ENCODE measurements at places on chromosomes 1 and 21. TPM values are rescaled to one million over a fixed set of nuclear protein-coding genes. Genes with fewer than 3 reads are reported as not detected.

- DNase-seq, result no peak
These were observed 562 bp downstream of the MAP7D1 start for GRCh38 chr1:36156329-36157114.

GRCh38 chr1:51877434-51878307 is 856 bp downstream of the NRDC start:
- peak; percentile 18 for DNase-seq

DNA sequence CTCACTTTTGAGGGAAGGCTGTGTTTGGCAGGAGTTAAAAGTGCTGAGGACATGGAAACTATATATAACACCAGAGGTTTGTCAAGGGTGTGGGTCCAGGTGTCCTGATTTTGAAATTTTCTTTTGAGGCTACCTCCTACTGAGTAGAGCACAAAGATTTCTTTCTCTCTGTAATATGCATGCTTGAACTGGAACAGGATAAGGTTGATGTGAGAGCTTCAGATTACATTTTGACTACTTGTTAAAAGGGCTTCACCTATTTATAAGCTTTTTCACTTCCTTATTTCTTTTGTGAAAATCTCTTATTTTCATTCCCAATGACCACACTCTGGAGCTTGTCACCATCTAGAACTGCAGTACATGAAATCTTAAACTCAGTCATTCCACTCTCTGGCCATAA is 59.8 kb upstream of the PLA2G4A start:
- DNase-seq, result no peak

- DNase-seq, result no peak
These were observed 37.8 kb downstream of the LRRC71 start for GRCh38 chr1:156958247-156958714.

DNA sequence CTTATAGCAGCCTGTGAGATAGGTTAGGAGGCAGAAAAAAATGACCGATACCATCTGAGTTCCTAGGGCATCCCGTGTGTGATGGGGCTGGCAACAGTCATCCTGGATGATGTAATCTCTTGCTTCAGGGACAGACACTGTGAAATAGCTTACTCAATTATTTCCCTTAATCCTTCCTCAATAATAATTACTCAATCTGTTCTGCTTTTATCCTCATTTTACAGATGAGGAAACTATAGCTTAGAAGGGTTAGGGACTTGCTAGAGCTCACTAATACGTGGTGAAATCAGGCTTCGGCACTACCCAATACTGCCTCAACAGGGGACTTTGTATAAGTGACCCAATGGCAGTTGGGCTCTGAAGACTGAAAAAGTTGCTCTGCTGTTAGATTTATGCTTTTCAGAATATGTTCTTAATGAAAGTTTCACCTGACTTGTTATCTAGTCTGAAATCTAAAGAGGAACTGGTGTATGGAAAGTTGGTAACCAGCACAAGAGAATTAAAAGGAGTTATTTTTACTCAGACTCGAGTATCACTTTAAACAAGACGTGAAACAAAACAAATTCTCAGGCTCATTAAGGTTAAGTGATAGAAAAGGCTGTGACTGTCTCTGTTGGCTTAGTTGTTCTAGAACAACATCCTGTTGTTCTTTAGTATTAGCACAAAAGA is 14.4 kb downstream of the CD55 start:
- peak; percentile 13 for DNase-seq

DNA sequence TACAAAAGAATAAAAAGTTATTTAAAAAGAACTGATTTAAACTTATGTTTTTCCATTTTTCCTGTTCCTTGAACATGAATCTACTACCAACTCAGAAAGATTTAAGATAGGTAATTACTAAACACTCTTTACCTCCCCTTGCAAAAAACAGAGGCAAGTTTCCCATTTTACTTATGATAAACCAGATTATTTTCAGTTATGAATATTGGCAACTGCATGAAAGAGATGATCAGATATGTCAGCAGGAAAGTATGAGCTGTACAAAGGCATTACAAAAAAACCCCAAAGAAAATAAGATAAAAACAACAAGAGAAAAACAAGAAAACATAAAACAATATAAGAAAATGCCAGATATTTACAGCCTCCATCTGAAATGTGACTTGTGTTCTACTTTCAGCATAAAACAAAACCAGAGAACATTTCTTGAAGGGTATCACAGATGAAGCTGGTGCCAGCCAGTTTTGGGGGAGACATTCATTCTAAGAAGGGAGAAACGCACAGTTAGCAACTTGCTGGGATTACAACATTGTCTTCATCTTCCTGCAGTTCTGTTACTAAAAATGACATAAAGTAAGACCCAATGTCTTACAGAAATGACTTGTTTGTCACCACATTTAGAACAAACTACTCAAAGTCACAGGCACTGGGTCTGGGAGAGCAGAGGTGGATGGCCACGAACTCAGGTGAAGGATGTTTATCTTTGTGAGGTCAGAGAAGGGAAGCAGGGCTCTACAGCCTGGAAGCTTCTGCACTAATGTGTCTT is 19.1 kb downstream of the ZC3H12A start:
- DNase-seq, result no peak

- no peak for DNase-seq
These were observed 43.7 kb upstream of the ZNF281 start for GRCh38 chr1:200453553-200453905.

DNA sequence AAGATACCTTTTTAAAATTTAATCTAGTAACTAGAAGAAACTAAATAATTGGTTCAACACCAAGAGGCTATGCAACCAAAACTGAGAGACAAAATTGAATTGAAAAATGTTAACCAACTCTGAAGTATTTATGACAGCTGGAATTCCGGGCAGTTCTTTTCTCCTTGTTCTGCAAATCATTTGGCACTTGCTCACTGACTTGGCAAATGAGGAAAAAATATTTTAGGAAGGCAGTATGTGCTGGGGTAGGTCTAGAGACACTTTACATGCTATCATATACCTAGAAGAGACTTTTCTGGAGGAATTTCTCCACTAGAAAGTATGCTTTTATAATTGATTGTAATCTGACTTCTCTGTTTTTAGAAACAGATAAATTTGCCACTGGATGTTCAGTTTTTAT is 22.1 kb upstream of the SH3D21 start:
- DNase-seq, result no peak

DNA sequence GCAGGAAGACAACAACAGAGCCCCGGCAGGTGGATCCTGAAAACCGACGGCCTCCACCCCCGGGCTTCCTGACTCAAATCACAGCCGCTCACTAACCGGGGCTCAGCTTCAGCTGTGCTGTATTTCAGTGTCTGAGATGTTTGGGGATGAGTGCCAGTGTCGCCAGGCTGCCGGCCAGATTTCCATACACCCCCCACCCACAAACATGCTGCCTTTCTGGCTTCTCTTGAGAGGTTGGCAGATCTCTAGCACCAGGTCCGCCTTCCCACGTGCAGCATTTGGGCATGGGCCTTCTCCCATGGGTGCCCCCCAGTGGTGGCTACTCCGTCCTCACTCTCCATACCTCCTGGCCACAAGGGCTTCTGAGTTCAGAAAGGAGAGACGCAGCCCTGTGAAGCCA is 34.8 kb downstream of the KCNAB2 start:
- DNase-seq, result no peak

DNA sequence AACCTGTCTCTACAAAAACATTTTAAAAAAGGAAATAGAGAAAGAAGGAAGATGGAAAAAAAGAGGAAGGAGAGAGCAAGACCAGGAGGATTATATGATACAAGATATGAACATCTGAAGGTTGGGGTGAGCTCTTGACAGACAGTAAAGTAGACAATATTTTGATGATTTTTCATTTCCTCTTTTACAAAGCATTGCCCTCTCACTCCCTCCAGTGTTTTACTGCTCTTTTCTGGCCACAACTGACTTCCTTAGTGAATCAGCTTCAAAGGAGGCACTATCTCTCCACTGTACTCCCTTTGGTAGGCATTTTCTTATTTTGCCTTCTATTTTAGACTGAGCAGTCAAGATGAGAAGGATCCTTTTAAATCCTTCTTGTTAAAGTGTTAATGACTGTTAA is 296.7 kb downstream of the KCTD3 start:
- DNase-seq, result no peak

The CBR3 gene
- 6.2 TPM for total RNA-seq

The LENEP gene
- total RNA-seq, result not detected

All from foreskin keratinocyte (primary cell).